ENCODE measurements at places on chromosomes 13 and 19.

GRCh38 chr19:1231729-1232637 is 5.8 kb downstream of the CBARP start:
- no peak for DNase-seq

GRCh38 chr13:47519626-47520025 is 481.4 kb downstream of the SUCLA2 start:
- peak; percentile 11 for DNase-seq

DNA sequence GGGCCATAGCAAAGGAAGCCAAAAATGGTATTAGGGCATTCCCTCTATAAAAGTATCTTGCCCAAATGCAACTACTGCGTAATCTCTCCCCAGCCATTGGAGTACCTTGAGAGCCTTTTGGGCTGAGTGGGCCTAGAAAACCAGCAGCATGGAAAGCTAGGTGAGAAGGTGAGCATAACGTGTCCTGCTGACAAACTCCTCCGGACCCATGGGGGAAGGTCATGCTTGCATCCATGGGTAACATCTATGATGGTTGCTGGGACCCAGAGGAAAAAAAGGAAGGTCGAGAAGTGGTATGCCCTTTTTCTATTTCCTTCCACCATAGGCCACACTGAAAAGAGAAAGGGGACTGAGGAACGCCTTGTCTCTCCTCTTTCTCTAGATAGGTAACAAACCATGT is 57.4 kb downstream of the ZNF728 start:
- DNase-seq, result peak; percentile 12

DNA sequence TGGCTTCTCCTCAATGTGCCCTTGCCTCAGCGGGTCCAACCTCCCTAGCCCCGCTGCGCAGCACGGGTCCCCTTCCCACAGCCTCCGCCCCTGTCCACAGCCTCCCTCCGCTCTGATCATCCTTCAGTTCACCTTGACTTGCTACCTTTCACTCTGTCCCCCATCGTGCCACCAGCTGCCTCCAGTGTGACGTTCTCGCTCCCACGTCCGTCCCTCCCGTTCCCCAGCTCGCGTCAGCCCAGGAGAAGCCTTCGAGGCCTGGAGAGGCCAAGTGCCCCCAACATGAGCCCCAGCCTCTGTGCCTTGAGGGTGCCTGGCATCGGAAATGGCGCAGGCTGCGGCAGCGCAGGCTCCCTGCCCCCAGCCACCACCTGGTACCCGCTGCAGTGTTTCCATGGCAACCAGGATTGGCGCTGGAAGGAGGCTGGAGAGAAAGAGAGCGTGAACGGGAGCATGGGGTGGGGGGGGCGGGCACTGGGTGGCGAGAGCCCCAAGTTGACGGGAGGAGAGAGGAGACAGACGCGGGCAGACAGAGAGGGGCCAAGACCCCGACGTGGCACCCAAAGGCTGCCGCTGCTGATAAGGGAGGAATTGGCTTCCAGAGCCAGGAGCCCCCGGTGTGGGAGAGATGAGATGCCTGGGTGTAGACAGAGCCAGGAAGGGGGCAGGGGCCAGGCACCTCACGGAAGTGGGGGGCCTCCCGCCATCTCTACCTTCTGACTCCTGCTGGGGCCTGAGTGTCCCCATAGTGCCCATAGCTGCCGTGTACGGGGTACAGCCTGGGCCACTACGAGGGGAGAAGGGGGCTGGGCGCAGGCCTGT is 844 bp upstream of the ASPDH start:
- DNase-seq, result no peak

- peak; percentile 59 for DNase-seq
These were observed 6.5 kb downstream of the SIGLEC7 start for GRCh38 chr19:51148580-51148979.
